MV-4-11 (cell line): ENCODE measurements at places on chromosomes 13 and 19.

DNA sequence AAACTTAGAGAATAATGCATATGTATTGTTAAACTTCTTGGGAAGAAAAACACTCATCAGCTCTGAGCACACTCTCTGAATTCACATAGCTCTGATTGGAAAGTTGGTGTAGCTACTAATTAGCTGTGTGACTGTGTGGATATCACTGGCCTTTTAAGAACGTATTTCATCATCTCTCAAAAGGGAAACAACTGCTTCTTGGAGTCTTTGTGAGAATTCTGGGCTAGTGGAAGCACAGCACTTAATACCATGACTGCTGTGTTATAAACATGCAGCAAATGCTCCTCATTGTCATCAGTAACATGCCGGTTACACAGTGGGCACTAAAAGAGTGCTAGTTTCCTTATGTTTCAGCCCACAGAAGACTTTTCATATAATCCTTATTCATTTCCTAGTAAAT is 220.9 kb upstream of the CSNK1A1L start:
- DNase-seq: no peak

- DNase-seq: no peak
These were observed 501.8 kb downstream of the EFNB2 start for GRCh38 chr13:106033659-106034058.

GRCh38 chr13:43347877-43348276 is 324.5 kb downstream of the DNAJC15 start:
- DNase-seq: no peak

DNA sequence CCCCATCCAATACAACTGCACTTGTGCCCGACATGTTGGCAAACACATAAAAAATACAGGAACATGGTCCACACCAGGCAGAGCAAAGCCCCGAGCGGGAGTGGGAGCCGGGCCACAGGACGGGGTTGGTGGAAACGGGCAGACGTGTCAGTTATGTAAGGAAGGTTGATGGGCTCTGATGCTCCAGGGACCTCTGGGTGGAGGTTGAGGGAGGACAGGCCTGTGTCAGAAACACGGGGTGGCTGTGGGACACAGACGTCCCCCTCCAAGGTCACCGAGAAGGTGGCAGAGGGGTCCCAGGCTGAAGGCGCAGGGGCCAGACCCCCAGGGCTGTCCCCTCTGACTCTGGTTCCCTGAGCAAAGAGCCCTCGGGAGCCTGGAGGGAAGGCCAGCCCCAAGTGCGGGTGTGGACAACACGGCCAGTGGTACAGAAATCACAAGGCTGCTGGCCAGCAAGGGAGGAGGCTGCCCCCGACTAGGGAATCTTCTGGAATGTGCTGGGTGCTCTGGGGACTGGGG is 31.4 kb upstream of the C13orf46 start:
- no peak for DNase-seq

DNA sequence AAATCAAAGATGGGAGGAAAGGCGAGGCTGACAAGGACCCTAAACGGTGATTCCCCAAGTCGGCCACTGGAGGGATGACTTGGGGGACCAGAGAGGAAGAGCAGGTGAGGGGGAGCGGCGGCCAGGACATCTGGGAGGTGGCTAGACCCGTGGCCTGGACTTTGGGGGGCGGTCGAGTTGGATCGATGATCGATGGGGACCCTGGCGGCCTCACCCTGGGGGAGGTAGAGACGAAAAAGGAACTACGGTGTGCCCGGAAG is 7.7 kb upstream of the CIRBP start:
- DNase-seq: peak; percentile 19

DNA sequence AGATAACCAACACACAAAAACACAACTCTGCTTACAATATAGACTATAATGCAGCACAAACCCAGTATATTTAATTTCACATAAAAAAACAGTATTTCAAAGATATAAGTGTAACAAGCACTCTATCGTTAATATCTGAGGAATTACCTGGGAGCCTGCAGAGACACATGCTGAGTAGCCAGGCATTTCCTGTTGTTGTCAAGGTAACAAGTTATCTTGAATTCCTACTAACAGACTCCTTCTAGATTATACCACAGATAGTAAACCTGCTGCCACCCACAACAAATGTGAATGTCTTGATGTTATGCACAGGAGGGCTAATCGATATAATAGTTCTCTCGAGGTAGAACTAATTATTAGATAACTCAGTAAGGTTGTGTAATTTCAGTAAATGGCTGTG is 826.0 kb upstream of the PRR20A start:
- no peak for DNase-seq

DNA sequence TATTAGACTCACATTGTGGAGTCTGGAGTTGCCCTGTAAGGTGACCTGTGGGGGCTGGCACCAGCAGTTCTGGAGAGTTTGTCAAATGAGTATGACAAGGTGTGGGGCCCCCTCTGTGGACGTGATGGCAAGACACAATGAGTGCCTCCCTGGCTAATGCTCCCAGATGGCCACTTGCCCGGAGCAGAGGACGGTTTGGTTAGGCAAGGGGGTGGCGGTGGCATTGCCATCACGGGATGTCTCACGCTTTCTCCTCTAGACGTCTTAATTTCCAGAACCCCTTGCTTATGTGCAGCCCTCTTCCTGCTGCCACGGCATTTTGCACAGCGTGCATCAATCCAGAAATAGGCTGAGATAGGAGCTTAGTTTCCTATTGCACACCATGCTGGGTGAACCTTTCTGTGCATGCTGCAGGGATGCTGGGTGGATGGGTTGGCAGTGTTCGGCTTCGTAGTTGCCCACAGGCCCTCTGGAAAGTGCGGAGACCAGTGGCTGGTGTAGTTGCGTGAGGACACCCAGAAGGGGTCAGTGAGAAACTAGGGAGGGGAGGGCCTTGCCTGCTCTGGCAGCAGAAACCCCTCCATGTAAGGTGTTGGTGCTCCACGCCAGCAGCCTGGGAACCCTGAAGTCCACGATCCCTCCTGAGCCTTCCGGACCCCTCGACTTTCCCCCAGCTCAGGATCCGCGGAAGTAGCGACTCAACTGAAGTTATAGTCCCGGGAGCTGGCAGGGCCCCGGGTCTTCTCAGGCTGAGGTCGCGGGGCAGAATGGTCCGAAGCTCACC is 18.1 kb upstream of the LRP3 start:
- DNase-seq: peak; percentile 40

DNA sequence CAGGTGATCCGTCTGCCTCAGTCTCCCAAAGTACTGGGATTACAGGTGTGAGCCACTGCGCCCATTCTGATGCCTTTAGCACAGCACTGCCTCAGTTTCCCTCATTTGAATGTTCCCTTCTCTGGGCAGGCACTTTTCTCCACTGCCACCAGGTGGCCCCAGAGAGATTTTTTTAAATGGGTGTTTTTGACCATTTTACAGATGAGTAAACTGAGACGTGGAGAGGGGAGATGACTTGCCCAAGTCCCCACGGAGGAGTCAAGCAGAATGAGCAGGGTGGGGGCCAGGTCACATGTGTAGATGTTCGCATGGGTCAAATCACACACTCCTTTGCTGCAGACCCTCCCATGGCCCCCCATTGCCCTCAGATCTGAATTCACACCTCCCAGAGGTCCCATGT is 3.2 kb upstream of the PDE4C start:
- no peak for DNase-seq

DNA sequence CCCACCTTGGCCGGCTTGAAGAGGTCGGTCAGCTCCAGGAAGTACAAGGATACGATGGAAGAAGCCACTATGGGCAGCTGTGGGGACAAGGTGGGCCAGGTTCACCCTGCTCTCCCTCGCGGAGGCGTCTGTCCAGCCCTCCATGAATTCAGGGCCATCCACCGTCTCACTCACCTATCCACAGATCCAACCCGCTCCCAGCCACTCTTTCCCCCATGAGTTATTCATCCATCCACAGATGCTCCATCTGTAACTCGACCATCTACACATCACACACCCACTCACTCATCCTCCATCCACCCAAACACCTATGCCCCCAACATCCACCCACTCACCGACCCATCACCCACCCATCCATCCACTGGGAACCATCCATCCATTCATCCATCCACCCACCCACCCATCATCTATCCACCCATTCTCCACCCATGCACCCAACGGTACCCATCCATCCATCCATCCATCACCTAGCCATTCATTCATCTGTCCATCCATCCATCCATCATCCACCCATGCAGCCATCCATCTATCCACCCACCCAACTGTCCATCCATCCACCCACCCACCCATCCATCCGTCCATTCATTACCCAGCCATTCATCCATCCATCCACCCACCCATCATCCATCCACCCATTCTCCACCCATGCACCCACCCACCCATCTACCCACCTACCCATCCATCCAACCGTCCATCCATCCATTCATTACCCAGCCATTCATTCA is 5.8 kb downstream of the PLPPR3 start:
- DNase-seq: no peak

DNA sequence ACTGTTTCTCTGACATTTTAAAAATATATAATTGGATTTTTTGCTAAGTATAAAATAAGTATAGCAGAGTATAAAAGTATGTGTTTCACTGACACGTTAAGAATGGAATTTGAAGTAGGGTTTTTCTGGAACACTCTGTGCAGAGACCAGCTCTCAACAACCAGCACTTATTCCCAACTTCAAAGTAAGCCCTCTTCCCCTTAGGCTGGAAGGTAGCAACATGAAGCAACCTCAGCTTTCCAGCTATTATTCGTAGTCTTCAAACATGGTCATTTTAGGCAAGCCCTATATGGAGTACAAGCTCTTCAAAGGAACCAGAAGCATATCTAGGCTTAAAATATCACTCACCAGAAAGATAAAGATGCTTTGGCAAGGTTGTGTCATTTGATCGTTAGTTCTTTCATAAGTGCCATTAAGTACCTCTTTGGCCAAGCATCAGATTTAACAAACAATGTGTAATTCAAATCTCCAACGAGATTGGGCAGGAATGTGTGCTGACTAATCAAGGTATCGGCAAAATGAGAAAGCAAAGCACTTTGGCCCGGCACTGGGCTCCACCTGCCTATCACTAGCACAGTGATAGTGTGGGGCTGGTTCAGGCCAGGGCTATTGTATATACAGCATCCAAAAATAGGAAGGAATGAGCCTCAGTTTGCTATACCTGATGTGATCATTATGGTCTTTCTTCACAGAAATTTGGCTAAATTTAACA is 95.9 kb upstream of the FREM2 start:
- no peak for DNase-seq

- DNase-seq: no peak
These were observed 7.1 kb upstream of the GPR18 start for GRCh38 chr13:99265162-99265800.
